Fibroblast of mammary gland (primary cell): ENCODE measurements at places on chromosomes 3 and 15.

DNA sequence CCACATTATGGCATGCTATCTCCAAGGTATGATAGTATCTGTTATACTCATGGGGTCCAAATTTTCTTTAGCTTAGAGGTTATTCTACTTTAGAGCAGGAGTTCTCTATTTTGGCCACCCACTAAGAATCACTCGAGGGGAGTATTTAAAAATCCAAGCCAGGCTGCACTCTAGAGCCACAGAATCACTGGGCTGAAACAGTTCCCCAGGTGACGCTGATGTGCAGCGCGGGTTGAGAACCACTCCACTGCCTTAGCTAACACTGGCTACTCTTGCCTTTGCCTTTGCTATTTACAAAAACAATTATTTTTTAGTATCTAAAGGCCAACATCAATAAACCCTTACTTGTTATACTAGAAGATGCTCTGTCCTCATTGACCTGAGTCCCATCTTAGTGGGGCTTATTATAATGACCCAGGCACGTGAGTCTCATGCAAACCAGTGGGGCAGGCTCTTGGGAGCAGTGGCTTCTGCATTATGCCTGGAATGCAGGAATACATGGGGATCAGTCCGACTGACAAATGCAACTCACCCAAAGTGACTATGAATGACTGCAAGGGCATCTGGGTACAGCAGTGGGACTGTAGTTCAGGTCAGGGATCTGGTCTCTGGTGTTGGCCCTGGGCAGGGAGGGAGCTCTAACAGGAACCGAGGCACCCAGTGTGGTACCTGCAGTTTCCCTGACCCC lies 21.7 kb upstream of the CGNL1 start:
- DNase-seq: no peak

DNA sequence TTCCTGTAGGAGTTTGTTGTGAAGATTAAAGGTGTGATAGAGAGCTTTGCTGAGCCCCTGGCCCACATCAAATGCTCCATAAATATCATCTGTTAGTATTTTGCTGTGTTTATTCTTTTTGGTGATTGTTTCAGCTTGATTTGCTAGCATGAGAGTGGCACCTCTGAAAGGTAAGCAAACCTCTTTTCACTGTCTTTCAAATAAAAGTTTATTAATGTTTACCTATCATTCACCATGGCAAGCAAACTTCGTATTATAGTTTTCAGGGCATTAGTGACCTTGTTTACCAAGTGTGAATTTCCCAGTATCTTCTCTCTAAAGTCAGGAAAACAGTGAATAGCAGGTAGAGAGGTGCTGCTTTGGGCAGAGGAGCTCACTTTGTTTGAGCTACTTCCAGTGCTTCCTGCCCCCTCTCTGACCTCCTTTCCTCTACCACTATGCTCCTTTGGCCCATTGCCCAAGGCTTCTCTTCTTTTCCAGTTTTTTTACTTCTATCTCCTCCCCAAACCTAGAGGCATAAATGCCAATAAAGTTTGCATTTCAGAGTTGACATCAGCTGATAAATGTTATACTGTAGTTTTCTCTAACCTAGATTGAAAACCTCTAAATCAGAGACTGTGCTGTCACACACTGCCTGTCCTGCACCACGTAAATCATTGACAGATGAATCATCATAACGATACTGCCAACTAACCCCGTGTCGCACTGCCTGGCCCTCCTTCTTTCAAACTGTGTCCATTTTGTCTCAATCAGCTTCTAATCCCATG lies 569.0 kb downstream of the TUSC7 start:
- DNase-seq: peak; percentile 39

- DNase-seq: no peak
Observed at GRCh38 chr3:89079944-89080343, 27.5 kb upstream of the EPHA3 start.

- DNase-seq: peak; percentile 19
Observed at GRCh38 chr3:156291272-156292123, 171.1 kb downstream of the KCNAB1 start.

DNA sequence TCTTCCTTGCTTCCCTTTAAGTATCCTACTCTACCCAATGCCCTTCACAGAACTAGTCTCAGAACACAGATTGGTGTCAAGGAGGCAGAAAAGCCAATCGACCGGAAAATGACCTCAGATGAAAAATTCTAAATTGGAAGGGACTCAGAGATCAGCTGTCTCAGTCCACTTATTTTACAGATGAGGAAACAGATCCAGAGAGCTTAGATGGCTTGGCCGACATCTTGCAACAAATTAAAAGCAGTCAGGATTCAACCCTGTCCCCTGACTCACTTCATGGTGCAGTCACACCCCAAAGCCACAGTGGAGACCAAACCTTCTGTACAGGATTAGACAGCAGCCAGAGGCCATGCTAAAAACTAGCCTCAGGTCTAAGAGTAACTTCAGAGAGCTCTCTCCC lies 169.3 kb upstream of the BHLHE40 start:
- peak; percentile 43 for DNase-seq

DNA sequence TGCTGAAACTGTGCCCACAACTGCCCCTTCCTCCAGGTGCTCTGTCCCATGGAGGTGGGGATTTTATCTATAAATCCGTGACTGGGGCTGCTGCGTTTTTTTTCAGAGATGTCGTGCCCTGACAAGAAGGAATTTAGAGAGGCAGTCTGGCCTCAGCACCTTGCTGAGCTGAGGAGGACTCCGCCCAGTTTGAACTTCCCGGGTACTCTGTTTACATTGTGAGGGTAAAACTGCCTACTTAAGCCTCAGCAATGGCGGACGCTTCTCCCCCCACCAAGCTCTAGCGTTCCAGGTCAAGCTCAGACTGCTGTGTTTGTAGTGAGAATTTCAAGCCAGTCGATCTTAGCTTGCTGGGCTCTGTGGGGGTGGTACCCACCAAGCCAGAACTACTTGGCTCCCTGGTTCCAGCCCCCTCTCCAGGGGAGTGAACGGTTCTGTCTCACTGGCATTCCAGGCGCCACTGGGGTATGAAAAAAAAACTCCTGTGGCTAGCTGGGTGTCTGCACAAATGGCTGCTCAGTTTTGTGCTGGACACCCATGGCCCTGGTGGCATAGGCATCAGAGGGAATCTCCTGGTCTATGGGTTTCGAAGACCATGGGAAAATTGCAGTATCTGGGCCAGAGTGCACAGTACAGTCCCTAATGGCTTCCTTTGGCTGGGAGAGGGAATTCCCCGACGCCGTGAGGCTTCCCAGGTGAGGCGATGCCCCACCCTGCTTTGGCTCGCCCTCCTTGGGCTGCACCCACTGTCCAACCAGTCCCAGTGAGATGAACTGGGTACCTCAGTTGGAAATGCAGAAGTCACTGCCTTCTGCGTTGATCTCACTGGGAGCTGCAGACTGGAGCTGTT lies 68.5 kb upstream of the SGO1 start:
- DNase-seq: no peak

DNA sequence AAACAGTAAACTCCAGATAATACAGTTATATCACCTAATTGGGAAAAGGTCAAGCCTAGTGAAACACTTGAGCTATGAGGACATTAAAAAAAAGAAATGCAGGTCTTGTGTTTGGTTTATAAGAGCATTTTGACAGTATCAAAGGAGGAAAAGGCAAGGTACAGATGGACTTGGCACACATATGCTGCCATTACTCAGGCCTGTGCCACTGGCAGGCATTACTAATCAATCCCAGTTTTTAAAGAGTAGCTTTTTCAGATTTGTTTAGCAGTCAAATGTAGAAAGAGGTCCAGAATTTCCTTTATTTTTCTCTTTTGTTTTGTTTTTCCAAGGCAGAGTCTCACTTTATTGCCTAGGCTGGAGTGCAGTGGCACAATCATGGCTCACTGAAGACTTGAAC lies 38.9 kb downstream of the MDFIC2 start:
- DNase-seq: peak; percentile 30
